Right forelimb (tissue), 1 donor: ENCODE measurements at places on chromosomes 12 and 14.

- no peak for DNase-seq
Measured at GRCh38 chr14:56590535-56590960, 10.9 kb downstream of the TMEM260 start.

DNA sequence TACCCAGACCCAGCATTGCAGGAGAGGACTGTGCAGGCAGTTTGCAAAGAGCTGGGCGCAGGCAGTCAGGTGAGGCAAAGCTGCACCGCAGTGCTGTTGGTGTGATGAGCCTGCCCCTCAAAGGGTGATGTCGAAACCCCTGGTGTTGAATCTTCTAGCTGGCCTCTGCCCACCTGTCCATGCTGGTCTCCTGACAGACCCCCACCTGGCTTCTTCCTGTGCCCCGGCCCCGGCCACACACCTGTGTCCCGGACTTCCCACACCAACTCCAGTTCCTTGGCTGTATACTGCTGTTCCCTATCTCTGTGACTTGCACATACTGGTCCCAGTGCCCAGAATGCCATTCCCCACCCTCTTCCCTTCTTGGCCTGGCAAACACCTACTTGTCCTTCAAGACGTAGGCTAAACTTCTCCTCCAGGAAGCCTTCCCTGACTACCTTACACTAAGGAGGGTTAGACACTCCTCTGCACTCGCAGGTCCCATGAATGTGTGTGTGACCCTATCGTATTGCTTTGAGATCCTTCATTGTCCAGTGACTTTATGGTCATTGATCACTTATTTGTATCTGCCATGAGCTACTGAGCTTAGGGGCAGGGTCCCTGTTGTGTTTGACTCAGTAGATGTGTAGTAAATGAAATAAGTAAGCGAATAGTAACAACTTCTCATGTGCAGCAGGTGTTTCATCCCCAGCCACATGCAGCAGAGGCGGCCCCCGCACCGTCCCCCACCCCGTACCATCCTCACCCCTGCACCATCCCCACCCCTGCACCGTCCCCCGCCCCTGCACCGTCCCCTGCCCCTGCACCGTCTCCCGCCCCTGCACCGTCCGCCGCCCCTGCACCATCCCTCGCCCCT is 37.4 kb downstream of the ESRRB start:
- DNase-seq: no peak

DNA sequence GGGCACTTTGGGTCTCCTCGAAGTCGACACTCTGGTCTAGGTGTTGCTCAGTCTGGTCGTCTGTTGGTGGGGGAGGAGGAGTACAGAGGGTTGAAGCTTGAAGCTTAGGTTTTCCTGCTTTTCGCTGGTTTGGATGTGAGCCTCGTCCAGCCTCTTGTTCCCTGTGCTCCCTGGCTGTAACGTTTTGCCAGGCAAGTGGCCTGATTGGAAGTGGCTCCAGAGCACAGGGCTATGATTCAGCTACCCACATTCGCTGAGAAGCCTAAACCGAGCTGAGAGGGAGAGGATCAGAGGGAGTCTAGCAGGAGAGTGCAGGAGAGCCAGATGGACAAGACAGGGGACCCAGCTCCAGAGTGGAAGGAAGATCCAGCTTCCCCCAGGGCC is 6.1 kb downstream of the HOXC10 start:
- no peak for DNase-seq

DNA sequence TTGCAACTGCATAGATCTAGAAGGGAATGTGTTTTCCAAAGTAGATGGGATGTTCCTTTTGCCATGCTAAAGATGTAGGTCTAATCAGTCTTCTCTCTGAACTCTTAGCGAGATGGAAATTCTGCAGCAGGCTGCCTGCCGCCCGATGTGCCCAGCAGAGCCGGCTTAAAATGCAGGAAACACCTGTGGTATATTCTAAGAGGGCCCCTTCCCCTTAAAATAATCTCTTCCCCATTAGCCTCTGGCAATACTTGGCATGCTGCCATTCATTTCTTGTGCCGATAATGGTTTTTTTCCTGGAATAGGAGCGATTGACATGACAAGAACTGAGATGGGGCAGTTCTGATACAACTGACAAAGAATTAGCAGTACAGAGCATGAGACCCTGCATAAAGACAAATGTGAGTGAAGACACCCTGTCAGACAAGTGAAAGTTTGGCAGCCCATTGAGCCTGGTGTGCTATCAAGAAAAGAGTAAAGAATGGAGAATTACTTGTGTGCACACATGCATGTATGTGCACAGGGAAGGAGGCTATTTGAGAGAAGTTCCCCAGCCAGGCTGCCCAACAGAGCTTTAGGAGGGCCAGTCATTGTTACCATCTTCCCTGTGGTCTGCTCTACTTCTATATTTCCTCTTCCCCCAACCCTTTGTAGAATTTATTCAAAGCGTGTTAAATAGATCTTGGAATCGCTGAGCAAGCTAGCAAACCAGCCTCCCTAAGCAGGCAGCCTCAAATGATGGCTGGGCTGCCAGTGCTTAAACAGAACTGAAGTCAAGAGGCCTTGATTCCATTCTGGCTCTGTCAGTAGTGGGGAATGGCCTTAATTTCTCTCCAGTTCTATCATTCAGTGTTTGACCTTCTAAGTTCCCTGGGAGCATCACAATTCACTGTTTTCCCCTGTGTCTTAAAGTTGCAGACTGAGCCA is 29.6 kb upstream of the NTF3 start:
- no peak for DNase-seq

GRCh38 chr12:110108309-110109036 is 15.7 kb upstream of the IFT81 start:
- no peak for DNase-seq

- no peak for DNase-seq
Measured at GRCh38 chr12:132021965-132022364, 72.2 kb downstream of the EP400 start.

DNA sequence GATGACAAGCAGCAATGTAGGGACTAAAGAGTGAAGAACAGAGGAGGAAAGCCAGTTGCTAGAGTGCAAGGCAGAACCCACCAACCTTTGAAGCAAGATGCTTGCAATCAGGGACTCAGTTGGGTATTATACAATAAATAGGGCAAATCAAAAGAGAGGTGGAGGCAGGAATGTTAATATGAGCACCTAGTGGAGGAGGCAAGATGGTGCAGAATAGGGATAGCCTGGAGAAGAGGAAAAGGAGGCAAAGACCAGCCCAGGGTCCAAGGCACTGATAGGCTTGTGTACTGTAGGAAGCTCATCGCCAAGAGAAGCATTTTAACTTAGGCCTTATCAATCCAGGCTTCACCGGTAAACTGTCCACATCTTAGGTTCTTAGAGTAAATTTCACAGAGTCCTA is 137.2 kb downstream of the ARMH4 start:
- no peak for DNase-seq

DNA sequence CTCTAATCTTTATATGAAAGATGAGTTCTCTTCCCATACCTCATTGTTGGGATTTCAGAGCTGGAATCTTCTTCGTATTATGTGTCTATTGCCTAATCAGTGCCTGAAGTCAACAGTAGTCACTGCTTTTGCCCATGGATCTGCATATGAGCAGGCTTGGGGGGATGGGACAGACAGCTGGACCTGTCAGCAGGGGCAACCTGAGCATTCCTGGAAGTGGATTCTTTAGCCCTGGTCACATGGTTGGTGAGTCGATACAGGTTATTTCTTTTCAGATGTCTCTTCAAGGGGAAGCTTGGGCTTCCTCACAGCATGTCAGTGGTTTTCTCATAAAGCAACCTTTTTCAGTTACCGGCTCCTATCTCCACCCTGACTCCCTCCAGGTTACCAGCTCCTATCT is 97.3 kb upstream of the RBM19 start:
- DNase-seq: no peak

- no peak for DNase-seq
Measured at GRCh38 chr14:72544615-72545387, 349.1 kb downstream of the DPF3 start.

- no peak for DNase-seq
Measured at GRCh38 chr14:89848165-89848564, 106.4 kb downstream of the EFCAB11 start.

DNA sequence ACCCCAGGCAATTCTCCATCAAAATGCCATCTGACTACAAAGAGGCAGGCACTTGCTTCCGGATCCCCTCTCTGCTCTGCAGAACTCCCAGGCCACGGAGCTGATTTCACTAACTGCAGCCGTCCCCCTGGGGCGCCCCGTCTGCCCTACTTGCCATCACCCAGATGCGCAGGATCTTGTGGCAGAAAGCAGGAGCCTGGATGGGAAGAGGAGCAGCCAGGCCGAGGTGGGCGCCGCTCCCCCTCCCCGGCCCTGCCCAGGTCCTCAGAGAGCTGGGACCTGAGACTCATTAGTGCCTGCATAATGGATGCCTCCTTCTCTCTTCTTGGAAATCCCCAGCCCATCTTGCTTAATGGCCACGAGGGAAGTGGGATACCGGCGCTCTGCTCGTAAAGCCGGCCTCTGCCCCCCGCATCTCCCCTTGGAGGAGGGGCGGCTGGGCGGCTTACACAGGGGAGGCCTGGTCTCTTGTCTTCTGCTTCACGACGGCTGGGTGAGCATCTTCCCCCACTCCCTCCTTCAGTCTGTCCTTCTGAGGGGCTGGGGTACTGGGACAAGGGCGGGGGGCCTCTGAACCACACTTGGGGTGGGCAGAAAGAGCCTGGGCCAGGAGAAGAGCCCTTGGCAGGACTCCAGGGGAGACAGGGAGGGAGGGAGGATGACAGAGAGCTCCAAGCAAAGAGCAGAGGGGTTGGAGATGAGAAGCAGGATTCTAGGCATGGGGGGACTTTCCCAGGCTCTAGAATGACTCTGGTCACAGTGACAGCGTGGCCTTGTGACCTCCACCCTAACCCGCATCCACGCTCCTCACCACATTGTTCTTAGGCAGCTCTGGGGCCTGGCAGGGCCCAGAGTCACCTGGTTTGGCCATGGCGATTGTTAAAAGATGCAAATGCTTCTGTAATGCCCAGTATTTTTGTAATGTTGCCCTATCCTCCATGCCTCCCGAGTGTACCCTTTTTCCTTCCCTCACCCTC is 19.4 kb upstream of the EML1 start:
- peak; percentile 38 for DNase-seq

GRCh38 chr12:69732088-69732487 is 6.6 kb upstream of the RAB3IP start:
- DNase-seq: no peak

DNA sequence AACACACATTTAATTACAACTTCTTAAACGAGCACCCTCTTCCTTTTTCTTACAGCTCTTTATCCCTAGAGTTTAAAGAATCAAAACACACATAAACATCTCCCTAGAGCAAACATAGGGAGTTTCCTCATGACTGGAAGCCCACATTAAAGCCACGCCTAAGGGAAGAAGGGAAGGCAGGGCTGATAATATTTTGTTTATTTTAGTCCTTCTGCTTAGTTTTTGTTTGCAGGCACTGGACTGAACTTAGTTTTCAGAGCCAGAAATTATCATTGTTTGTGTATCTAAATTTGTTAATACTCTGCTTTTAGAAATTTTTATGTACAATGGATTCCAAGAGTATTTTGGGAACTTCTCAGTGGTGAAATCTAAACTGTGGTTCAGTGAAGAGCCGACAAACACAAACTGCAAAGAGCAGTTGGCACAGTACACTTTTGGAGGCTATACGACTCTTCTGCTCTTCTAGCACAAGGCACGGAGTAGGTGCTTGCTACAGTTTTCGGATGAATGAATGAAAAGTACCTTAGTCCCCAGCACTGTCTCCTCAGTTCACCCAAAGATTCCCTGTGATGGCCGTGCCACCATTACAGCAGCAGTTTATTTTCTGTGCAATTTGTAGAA is 17.6 kb upstream of the AMIGO2 start:
- no peak for DNase-seq

DNA sequence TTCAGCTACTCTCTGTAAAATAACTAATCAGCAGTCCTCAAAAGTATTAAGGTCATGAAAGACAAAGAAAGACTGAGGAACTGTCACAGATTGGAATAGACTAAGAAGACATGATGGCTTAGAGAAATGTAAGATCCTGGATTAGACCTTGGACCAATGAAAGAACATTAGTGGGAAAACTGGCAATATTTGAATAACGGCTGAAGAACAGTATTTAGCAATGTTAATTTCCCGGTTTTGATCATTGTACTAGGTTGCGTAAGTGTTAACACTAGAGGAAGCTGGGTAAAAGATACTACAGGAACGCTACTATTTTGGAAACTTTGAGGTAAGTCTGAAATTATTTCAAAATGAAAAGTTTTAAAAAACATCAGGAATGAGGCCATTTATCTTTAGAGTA is 98.8 kb upstream of the RESF1 start:
- DNase-seq: no peak

DNA sequence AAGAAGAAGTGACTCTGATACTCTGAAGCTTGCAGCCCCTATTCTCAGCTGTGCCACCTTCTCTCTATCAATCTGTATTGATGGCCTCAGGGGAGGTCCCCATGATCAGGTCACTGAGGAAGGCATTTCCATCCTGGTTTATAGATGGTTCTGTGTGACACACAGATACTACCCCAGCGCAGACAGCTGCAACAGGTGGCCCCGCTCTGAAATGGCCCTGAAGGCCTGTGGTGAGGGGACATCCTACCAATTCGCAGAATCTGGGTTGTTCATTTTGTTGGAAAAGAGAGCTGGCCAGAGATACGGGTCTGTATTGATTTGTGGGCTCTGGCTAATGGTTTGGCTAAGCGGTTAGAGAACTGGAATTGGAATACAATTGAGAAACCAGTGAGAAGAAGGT is 21.7 kb downstream of the DLK1 start:
- no peak for DNase-seq

GRCh38 chr14:58598804-58599525 is 38.8 kb upstream of the DACT1 start:
- DNase-seq: no peak

DNA sequence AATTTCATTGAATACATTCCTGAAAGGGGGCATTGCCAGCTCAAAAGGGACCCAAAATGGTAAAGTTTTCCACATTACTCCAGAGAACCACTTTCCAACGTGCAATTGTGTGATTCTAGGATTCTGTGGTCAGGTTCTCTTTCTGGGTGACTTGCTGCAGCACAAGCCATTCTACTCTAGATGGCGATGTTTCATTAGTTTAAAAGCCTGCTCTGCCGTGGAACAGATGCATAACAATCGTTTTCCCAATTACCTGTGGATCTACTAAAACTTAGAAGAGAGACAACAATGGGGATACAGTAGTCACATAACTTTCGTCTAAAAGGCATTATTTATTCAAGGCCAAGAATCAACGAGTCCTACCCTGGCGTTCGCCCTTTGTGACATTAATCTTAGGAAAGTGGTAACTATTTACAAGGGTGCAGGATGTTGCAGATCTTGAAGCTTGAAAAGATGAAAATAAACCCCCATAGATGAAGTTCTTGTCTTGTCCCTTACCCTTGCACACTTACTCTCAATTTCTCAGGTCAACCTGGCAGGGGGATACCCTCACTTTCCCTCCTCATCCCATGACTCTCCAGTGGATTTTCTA is 400.9 kb downstream of the SNAPC1 start:
- DNase-seq: no peak

- no peak for DNase-seq
Measured at GRCh38 chr12:122107261-122107660, 28.7 kb downstream of the MLXIP start.

GRCh38 chr14:50335389-50335788 is 23.3 kb downstream of the DMAC2L start:
- peak; percentile 61 for DNase-seq
